GF-D8 (cell line): ENCODE measurements at places on chromosomes 6 and 20.
A peak's percentile ranks its signal among the peaks of the same experiment; 100 is the strongest.

DNA sequence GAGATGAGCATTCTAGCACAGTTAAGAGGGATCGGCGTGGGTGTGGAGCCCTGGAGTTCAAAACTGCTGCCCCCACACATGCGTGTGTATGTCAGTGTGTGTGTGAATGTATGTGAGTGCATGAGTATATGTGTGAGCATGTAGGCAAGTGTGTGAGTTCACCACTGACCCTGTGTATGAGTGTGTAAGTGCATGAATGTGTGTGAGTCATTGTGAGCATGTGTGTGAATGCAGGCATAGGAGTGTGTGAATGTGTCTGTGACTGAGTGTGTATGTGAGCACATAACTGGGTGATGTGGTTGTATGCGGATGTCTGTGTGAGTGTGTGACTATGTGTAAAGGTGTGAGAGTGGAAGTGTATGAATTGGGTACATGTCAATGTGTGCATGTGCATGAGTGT, 69.6 kb upstream of the CCDC167 start:
- no peak for DNase-seq

DNA sequence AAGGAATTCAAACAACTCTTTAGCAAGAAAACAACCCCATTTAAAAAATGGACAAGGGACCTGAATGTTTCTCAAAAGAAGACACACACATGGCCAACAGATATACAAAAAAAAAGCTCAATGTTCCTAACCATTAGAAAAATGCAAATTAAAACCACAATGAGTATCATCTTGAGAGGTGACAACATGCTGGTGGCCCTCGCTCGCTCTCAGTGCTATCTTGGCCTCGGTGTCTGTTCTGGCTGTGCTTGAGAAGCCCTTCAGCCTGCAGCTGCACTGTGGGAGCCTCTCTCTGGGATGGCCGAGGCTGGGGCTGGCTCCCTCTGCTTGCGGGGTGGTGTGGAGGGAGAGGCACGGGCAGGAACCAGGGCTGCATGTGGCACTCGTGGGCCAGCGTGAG, 13.4 kb downstream of the SPINT4 start:
- DNase-seq, result no peak

DNA sequence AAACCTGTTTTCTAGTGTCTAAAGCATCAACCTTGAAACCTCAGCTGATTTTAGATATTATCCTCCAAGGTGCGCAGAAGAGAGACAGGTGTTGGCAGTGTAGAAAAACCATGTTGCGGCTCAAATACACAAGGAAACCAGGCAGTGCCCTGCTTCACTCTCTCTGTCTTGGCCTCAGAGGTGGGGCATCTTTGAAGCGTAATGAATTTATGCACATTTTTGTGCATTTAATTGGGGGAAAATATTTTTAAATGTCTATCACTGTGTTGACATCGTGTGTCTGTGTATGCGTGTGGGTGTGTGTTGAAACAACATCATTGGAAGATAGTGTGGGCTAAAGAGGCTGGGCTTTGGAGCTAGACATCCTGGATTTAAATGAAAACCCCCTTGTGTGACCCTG, 334.0 kb upstream of the CHD6 start:
- no peak for DNase-seq

GRCh38 chr20:57167292-57167655, 99.2 kb downstream of the BMP7 start:
- DNase-seq, result no peak

DNA sequence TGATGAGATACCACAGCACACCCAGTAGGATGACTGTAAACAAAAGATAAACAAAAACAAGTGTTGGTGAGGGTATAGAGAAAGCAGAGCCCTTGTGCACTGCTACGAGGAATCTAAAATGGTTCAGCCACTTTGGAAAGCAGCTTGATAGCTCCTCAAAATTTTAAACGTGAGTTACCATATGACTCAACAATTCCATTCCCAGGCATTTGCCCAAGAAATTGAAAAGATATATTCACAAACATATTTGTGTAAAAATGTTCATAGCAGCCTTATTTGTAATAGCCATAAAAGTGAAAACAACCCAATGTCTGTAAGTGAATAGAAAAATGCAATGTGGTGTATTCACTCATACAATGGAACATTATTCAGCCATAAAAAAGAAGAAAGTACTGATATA, 141.0 kb upstream of the BTBD3 start:
- no peak for DNase-seq

GRCh38 chr20:53839423-53840176, 230.8 kb downstream of the BCAS1 start:
- DNase-seq, result peak; percentile 92

DNA sequence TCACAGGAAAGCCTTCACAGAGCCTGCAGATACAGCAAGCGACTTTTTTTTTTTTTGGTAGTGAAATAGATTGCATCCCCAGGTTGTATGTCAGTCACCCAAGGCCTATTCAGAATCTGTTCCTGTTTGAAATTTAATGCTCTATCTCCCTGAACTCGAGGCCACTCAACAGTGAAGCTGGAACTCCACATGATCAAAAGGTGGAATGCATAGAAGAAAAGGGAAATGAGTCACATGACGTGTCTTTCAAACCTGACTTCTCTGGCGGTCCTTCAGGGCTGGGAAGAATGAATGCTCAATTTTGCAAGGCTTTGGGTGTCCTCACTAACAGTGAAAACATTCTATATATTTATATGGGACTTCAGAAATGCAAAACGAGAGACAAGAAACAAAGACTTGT, 88.4 kb upstream of the B3GAT2 start:
- no peak for DNase-seq

DNA sequence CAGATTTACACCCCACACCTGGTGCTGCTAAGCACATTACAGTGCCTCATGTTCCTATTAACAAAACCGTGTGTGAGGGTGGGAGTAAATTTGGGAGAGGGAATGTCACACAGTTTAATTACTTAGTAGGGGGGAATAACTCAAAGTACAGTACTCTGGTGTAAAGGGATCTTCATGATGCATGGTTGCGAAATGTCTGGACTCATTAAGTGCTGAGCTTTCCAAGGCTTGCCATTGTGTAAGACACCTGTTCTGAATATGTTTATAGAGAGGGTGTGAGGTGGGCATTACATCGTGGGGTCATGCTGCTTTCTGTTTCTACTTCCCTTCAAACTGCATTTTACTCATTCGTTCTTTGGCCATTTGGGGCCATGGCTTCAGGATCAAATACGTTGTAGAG, 181.2 kb downstream of the ADGRG6 start:
- no peak for DNase-seq

GRCh38 chr20:1987826-1988225, 6.0 kb downstream of the PDYN start:
- no peak for DNase-seq

DNA sequence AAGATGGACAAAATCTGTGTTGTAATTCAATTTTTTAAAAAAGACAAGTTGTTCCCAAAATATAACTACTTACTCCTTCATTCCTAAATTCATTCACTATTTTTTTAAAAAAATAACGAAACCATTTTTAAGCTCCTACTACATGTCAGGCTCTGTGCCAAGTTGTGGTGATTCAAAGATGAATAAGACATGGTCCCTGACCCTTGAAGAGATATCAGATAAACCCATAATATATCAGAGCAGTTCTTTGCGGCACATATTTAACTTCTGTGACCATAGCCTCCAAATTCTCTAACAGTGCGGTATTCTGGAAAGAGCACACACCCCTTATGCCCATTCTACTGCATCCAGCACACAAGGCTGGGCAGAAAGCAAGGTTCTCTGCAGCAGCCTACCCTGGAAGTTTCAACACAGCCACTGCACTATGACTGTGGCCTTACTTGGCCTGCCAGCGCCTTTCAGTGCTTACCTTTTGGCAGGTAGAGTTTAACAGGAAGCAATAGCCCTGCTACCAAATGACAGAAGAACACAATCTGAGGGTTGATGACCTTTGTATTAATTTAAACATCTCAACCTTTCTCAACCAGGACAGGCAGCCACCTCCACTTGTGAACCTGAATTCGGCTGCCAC, 406.5 kb downstream of the BTBD9 start:
- no peak for DNase-seq

- no peak for DNase-seq
Measured at GRCh38 chr6:34095136-34095505, 50.8 kb downstream of the GRM4 start.

DNA sequence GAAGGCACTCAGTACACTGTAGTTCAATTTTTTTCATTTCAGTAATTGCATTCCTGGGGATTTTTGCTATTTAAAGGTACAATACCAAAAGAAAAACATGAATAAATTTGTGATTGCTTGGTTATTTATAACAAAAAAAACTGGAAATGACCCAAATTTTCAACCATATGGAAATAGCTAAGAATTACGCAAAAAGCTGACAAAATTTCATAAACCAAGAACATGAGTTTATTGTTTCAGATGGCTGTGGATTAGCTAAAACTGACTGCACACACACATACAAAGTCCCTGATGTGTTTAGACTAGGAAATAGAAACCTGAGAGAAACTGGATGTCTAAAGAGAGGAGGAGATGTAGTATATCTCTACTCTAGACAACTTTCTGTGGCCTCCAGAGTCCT, 718.4 kb upstream of the CHD6 start:
- DNase-seq, result no peak

DNA sequence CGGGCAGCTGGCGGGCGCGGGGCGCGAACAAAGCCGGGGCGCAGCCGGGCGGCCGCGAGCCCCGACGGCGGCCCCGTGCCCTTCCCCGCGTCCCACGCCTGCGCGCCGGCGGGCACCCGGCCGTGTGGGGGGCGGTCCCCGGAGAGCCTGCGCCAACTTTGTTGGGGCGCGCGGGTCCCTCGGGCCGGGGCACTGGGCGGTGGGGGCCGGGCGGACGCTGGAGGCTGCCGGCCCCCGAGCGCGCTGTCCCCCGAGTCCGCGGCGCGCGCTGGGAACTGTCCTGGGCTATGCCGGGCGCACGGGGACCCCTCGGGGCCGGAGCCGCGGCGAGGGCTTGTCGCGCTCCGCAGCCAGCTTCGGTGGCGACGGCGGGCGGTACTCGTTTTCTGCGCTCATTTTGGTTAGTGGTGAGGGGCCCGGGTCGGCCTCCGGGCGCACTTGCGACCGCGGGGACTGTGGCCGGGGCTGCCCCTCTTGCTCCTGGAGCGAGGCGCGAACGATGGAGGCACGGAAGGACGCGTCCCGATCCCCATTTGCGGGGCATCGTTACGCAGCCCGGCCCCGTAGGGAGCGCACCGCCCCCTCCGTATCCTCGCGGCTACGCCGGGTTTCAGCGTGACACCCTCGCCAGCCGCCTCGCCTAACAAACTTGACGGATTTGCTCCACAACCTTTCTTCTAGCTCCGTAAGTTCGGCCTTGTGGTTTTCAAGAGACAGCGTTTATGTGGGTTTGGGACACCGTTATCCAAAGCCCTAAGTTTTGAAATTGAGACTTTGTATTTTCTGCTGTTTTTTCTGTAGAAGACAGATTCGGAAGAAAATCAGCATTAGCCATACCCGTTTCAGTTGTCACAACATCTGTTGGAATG, 622 bp downstream of the SS18L1 start:
- peak; percentile 15 for DNase-seq

GRCh38 chr6:49499126-49499525, 597 bp upstream of the GLYATL3 start:
- no peak for DNase-seq

DNA sequence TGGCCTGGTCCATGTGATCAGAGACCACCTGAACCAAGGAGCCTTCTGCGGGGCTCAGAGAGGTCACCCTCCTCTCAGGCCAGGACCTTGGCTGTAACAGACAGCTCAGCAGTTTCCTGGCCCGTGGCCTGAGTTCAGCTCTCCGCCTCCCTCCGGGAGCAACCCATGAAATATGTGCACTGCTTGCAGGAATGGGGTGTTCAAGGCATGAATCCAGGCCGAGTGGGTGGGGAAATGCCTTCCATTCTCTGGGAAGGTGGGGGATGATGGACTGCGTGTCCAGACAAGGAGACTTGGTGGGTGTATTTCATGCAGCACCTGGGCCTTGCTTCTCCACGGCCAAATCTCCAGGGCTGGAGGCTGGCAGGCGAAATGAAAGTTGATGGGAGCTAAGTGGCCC, 46.0 kb downstream of the SIRPA start:
- DNase-seq, result no peak

- no peak for DNase-seq
Measured at GRCh38 chr6:8589941-8590729, 154.8 kb upstream of the SLC35B3 start.

DNA sequence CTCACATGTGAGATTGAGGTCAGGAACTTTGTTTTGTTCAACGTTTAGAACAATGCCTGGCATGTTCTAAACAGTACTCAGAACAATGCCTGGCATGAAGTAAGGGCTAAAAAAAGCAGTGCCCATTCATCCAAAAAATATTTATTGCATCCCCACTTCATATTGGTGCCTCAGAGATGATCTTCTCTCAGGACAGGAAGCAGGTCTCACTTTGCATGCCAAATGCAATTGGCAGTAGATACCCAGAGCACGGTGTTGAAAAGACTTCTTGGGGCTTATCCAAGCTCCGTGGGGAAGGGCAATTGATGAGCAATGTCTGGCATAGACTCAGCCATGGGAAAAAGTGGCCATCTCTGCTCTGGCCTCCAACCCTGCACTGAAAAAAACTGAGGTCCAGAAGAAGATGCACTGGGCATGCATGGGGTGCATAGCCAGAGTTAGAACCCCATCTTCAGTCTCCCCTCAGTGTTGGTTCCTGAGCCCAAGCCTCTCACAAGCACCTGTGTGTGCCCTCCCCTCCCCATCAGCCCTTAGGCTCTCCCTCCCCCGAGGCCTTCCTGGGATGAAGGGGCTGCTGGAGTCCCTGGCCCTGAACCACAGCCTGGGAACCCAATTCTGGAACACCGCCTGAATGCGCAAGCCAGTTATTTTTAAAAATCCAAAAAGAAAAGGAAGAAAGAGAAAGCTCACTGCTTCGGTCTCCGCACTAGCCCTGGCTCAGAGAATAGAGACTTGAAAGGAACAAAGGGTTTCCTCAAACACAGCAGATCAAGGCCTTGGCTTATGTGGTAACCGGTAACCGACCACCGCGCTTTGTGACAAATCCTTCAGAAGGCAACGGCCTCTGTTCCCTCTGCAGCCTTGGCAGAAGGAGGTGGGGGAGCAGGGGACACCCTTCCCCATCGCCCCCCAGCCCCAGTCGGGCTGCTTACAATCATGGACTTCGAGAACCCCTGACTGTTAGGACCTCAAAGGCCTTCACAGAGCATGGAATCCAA, 78.5 kb upstream of the SIRPA start:
- no peak for DNase-seq

GRCh38 chr6:5162355-5162754, 77.2 kb downstream of the PPP1R3G start:
- DNase-seq, result no peak

- DNase-seq, result no peak
Measured at GRCh38 chr6:8556370-8557013, 121.1 kb upstream of the SLC35B3 start.

DNA sequence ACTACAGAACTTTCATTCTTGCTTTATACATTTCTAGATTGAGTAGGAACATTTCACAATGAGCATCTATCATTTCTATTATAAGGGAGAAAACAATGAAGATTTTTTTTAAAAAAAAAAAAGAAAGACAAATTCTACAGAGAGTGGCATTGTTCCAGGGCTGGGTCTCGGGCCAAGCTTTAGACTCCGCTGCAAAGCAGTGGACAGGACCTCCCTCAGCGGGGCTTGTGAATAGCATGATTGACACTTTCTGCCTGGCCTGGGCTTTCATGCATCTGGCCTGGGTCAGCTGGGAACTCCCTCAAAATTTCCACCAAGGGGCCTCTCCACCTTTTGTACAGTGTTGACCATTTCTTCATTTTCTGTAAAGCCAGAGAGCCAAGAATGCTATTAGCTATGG, 55.8 kb upstream of the HIVEP2 start:
- DNase-seq, result no peak
